DND-41 (cell line): ENCODE measurements at places on chromosomes 1 and 21.

GRCh38 chr1:243438815-243439214, 183.0 kb downstream of the SDCCAG8 start:
- DNase-seq, result no peak

DNA sequence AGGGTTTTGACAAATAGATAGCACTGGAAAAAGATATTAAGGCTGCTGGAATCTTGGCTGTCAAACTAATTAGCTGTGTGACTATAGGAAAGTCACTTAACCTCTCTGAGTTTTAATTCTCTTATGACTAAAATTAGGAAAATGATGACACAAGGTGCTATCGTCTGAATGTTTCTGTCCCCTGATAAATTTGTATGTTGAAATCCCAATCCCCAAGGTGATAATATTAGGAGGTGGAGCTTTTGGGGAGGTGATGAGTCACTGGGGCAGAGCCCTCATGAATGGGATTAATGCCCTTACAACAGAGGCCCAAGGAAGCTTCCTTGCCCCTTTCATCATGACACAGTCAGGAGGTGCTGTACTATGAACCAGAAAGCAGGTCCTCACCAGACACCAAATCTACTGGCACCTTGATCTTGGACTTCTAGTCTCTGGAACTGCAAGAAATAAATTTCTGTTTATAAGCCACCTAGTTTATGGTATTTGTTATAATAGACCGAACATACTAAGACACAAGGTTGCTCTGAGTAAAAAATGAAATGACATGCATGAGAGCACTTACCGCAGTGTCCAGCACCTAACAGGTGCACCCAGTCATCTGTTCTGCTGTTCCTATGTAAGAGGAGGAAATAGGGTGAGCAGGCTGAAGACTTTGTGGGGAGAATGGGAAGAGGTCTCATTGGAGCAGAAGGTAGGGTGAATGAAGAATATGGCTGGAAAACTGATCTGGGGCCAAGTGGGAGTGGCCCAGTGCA, 26.3 kb upstream of the DISP1 start:
- DNase-seq, result no peak

- DNase-seq, result no peak
Observed at GRCh38 chr1:213466541-213466940, 415.5 kb downstream of the RPS6KC1 start.

- DNase-seq, result no peak
Observed at GRCh38 chr1:85580872-85581801, 576 bp downstream of the CCN1 start.

- DNase-seq, result no peak
Observed at GRCh38 chr1:13586001-13586400, 2.4 kb downstream of the PDPN start.

DNA sequence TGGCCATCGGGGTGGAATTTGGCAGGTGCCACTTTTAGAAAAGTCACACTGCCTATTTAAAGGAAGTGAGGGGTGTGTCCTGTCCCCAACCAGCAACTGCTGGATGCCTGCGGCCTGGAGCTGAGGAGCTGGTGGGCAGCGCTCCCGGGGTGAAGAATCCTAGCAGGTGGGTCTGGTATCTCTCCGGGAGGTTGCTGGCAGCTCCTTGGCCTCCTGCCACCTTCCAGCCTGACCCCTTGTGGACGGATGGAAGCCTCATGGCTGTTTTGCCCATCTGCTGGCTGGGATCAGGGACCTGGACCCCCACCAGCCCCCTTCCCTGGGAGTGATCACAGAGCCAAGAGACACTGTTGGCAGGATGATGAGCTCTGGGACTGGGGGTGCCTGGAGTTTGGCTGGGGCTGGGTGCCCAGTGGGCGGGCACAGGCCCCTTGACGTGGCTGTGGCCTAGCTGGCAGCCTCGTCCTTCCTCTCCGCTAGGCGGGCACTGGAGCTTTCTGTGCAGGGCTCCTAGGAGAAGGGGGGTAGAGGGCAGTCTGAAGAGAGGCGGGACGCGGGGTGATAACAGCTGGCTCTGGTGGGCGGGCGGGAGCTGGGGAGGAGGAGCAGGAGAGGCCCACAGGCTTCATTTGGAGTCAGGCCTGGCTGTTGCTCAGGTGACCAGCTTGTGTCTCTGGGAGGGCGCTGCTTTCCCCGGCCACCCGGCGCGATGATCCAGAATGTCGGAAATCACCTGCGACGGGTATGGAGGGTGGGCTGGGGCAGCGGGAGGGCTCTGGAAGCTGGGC, at the start of gene ACOT11:
Gene ACOT11 (plus strand): TSS at position 628 of the 788 bp plus-strand sequence. CDS start 82 bp downstream, at position 710.
- no peak for DNase-seq

DNA sequence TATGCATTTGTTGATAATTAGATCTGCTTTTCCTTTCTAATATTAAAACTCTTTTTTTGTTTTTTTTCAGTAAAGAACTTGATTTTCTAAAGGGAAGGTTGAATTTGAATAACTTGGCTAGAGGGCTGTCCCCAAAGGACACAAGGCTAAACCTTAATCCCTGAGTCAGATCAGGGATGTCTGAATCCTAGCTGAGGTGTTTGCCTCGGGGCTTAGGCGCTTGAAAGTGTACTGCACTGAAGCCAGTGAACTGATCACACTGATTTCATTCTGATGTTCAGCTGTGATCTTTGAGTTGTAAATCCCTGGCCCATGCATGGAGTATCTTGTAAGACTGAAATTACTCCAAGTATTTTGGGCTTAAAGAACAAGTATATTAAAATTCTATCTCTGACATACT, 42.8 kb downstream of the MTR start:
- DNase-seq, result no peak

- DNase-seq, result no peak
Observed at GRCh38 chr1:56452027-56453011, 127.0 kb downstream of the PLPP3 start.

- no peak for DNase-seq
Observed at GRCh38 chr1:18723701-18724411, 93.2 kb downstream of the PAX7 start.

DNA sequence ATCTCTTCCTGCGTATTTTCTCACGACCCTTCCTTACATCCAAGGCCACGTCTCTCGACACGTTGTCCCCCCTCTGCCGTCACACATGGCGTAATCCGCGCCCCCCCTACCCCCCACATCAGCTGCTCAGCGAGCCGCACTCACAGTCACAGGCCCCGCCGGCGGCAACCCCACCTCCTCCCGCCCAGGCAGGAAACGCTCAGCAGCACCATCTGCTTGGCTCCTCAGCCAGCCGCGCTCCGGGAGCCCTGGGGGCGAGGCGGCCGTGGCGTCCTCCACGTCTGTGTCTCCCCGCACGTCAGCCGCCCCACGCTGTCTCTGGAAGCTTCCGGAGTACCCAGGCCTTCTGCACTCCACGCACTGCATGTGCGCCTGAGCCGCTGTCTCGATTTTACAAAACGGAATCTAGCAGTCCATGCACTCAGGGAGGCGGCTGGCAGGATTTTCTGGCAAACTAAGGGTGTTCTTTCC, 64.6 kb downstream of the SIK1 start:
- DNase-seq, result peak; percentile 95

- DNase-seq, result no peak
Observed at GRCh38 chr1:16474166-16474800, 33.8 kb downstream of the NECAP2 start.

DNA sequence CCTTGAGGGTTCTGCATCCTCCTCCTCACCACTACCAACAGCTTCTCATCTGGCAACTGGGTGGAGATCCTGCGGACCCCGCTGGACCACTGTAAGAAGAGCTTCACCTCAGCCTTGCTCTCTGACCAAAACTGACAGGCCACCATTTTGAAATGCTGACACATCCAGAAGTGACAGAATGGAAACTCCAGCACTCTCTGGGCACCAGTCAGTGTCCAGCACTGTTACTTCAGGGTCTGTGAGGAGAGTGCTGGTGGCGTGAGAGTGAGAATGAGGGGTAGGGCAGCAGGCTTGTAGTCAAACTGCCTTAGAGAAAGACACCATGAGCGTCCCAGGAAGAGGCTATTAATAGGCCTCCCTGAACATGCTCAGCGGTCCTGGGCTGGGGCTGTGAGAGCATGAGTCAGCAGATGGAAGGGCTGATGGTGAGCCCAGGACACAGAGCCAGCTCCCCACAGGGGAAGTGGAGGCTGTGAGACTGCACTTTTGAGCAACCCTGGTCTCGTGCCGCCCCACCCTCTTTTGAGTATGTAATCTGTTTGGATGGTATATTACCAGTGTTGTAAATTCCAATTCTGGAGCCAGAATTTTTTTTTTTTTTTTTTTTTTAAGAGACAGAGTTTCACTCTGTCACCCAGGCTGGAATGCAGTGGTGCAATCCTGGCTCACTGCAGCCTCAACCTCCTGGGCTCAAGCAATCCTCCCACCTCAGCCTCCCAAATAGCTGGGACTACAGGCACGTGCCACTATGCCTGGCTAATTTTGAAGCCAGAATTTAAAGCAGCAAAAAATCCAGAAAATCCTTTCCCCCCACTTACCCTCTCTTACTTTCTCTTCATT, 34.4 kb upstream of the SLC30A1 start:
- DNase-seq, result no peak

GRCh38 chr1:223716302-223716862, 4.0 kb downstream of the CAPN2 start:
- peak; percentile 15 for DNase-seq

- no peak for DNase-seq
Observed at GRCh38 chr1:225990705-225991464, 8.3 kb downstream of the SDE2 start.

GRCh38 chr1:203219934-203220333, 9.5 kb downstream of the CHIT1 start:
- peak; percentile 24 for DNase-seq

GRCh38 chr1:18950401-18951026, 6.0 kb downstream of the IFFO2 start:
- DNase-seq, result no peak

DNA sequence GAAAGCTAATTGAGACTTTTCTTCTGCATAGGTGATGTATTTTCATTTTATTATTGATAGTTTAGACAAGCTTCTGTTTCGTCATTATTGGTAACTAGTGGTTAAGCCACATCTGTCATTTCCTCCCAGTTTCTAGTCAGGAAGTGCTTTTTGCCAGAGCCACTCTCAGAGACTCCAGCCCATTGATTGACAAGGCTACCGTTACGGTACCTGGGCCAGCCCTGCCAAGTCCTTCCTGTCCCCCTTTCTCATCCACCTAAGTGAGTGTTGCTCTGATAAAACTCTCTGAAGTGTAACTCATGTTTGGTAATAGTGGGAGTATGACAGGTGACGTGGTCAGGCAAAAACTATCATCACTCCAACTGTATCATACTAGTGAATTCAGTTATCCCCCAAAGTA, 29.6 kb upstream of the AGL start:
- DNase-seq, result peak; percentile 16

DNA sequence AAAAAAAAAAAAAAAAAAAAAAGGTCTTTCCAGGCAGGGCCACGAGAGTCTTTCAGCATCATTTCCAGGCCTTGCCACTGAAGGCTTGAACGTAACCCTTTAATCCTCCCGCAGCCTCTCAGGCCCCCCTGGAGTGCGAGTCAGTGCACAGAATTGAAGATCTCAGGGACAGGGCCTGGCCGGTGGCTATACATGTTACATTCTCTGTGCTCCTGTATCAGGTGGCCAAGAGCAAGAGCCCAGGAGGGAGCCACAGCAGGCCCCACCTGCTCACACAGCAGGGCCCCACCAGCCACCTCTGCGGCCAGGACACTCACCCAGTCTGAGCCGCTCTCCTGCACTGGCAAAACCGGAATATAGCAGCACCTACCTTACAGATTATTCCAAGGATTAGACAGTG, 34.1 kb upstream of the SLC25A33 start:
- no peak for DNase-seq

DNA sequence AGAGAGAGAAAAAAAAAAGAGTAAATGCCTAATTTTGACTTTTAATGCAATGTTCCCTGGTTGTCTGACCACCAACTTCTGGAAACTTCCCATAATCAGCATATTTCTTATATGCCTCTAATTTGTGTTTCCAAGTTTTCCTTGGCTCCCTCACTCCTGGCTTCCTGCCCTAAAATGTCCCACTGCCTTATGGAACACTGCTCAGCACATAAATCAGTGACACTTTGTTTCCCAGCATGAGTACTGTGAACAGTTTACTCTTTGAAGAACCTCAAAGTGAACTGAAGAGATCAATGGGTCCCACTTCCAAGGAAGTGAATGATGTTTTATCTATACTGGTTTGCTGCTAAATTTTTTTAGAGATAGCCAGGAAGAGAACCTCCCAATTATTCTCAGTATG, 271.3 kb upstream of the PRMT6 start:
- no peak for DNase-seq

GRCh38 chr1:170634824-170635410, 29.0 kb upstream of the PRRX1 start:
- peak; percentile 74 for DNase-seq

GRCh38 chr21:33075128-33075527, 5.2 kb downstream of the OLIG1 start:
- no peak for DNase-seq

- DNase-seq, result no peak
Observed at GRCh38 chr1:62590255-62590969, 6.9 kb upstream of the ANGPTL3 start.
